RWPE1 (cell line): ENCODE measurements at places on chromosomes 12 and 14.

GRCh38 chr12:65477721-65478120 lies 199.2 kb downstream of the MSRB3 start:
- no peak for DNase-seq

- DNase-seq: no peak
These were observed 5.2 kb downstream of the RNASE7 start for GRCh38 chr14:21047378-21047781.

DNA sequence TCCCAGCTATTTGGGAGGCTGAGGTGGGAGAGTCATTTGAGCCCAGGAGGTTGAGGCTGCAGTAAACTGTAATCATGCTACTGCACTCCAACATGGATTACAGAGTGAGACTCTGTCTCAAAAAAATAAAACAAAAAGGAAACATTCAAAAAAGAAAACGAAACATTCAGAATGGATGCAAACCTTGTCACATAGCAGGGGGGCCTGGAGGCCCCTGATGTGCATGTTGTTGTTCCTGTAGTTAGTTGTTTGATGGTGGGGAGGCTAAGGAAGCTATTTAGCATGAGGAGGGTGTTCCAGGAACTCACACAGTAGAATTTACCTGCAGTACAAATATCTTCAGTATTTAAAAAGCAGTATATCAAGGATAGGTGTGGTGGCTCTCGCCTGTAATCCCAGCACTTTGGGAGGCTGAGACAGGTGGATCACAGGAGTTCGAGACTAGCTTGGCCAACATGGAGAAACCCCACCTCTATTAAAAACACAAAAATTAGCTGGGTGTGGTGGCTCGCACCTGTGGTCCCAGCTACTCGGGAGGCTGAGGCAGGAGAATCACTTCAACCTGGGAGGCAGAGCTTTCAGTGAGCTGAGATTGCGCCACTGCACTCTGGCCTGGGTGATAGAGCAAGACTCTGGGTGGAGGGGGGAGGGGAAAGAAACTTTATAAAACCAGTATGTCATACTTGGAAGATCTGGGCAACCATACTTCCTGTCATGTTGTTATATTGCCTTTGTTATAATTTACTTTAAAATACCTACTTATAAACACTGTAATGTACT lies 17.6 kb upstream of the AEBP2 start:
- no peak for DNase-seq

DNA sequence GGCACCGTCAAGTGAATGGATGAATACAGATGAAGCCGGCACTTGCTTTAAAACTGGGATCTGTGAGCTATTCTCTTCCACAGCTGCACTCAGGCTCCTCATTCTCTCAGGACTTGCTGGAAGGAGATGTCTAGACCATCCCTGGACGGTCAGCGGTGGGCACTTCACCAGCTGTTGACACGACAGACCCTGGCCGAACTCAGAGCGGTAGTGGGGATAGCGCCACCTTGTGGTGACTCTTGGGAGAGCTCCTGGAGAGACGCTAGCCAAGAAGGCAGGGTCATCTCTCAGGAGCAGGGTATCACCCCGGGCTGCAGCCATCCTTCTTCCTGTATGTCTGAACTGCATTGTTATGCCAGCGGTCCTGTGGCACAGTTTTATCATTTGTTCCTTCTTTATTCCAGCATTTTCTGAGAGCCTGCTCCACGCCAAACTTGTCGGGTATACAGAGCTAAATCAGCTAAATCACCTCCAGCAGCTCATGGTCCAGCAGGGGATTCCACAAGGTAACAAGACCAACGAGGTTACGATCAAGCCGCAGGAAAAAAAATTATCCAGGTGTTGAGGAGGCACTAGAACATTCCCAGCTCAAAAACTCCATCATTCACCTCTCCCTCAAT lies 10.0 kb downstream of the WNT1 start:
- DNase-seq: peak; percentile 65
